Thoracic aorta (tissue), 2 donors: ENCODE measurements at places on chromosomes 7 and 10. TPM values are rescaled to one million over a fixed set of nuclear protein-coding genes. Genes with fewer than 3 reads are reported as not detected.

Gene CRPPA
- total RNA-seq = 2.1 TPM

Gene OR13A1
- total RNA-seq = not detected

Gene CTTNBP2
- 12.0 TPM for total RNA-seq

Gene KEL
- not detected for total RNA-seq

Gene WDR86
- 8.5 TPM for total RNA-seq

Gene NANOS1
- 5.4 TPM for total RNA-seq

Gene NUTM2E
- not detected for total RNA-seq

Gene C7orf57
- total RNA-seq = not detected

Gene SPDYE18
- total RNA-seq = not detected

DNA sequence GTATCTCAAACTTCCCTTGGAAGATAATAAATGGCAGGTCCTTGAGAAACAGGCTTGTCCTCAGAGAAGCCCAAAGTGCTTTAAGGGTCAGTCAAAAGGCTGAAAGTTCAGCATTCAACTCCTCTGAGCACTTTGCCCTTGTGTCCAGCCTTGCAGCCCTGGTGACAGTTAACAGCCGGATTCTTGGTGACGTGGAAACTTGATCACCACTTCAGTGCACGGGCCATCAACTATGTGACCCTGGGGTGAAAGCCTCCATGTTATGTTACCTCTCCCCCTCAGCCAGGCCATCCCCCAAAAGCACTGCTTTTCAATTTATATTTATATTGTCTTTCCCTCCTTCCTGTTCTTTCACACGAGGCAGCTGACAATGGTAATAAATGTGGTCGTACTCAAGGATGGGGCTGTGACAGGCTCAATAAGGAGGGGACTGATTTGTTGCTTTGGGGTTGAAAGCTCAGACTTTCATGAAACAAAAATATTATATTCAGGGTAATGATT is 164.0 kb upstream of the NRP1 start:
- no peak for DNase-seq

- no peak for DNase-seq
Observed at GRCh38 chr7:146591976-146592375, 475.4 kb downstream of the CNTNAP2 start.

DNA sequence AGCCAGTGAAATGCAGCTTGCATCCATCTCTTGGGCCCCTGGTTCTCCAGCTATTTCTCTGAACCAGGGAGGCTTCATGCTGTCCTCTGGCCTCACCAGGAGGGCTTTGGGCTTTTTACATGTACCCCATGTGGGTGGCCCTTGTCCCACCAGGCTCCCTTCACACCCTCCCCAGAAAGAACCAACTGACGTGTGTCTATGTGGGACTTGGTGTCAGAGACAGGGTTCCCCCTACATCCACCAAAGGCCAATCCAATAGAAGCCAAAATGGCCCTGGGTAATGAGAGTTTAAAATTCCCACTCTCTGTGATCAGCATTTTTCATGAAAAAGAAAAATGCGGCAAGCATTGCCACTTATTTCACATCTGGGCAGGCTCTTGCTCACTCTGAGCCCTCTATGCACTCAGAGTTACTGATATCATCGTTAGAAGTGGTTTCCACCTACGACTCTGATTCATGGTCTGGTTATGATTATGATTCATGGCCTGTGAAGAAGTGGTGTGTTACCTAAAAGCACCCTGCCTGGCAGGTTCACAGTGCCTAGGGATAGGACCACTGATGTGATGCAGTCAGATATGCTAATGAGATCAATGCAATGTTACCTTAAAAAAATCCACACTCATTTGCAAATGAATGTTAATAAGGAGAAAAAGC is 133.5 kb downstream of the BUB3 start:
- DNase-seq = no peak

DNA sequence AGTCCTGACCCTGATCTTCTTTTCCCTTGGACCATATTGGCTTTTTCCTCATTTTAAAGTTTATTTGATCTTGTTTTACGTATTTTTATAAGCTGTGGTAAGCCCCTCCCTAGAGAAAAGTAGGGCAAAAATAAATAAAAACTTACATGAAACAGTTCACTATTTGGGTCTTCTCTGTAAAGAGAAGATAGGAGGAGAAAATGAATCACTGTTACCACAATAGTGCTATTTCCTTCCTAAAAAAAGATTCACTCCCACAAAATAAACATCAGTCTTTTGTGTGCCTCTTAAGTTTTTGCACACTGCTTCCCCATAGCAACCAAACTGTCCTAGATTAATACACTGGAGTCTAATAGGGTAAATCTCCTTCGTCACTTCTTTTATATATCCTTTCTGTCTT is 1.4 kb upstream of the SVIL start:
- DNase-seq = no peak

DNA sequence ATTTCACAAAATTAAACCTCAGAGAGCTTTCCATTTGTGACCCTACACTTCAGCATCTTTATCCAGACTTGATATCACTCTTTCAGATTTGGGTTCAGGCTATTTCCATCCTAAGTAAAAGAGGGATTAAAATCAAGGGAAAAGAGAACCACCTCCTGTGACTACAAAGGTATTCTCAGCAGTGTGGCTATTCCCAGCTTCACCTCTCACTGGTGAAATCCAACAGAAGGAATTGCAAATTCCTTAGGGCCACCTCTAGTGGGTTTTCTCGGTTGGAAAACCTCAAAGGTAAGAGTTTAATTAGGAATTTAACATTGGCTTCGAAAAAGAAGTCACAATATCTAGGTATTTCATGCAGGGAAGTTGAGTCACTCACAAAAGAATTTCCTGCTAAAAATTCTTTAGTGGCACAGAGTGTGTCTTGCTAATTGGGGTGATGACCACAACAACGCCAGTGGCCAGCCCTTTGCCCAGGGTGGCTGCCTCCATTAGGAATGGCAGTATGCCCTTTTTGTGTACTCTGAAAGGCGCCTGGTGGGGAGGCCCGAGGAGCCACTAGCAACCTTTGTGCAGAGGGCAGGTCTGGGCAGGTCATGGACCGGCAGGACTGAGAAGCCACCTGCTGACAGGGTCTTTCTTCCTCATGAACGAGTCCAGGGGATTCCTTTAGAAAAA is 52.2 kb downstream of the SEM1 start:
- DNase-seq = no peak

GRCh38 chr10:131860806-131861440 is 39.9 kb upstream of the PPP2R2D start:
- no peak for DNase-seq

DNA sequence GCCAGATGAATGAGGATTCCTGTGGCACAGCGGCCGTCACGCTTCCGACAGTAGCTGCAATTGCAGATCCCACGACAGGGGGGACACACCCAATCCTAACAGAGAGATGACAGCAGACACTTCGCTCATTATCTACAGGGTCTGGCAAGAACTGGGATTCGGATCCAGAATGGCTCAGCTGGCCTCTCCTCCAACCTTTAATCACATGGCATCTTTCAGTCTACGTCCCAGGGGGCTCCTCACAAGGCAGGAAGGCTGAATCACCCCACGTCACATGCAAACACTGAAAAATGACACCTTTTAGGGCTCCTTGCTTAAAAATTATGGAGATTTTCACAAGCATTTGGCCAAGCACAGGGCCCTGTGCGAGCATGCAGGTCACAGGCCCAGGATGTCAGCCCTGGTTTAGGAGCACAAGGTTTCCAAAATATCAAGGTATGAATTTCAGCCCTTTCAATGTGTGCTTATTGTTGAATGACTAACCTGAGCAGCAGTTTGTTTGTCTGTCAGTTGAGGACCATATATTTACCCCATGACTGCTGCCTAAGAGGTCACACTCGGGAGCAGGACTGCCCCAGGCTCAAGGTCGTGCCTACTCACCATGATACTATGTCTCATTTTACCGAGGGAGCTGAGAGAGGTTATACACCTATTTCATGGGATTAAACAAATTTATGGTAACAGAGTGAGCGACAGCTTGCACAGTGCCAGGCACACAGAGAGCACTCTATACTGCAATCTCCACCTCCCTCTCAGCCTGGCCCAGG is 42.5 kb downstream of the CDCA7L start:
- no peak for DNase-seq

DNA sequence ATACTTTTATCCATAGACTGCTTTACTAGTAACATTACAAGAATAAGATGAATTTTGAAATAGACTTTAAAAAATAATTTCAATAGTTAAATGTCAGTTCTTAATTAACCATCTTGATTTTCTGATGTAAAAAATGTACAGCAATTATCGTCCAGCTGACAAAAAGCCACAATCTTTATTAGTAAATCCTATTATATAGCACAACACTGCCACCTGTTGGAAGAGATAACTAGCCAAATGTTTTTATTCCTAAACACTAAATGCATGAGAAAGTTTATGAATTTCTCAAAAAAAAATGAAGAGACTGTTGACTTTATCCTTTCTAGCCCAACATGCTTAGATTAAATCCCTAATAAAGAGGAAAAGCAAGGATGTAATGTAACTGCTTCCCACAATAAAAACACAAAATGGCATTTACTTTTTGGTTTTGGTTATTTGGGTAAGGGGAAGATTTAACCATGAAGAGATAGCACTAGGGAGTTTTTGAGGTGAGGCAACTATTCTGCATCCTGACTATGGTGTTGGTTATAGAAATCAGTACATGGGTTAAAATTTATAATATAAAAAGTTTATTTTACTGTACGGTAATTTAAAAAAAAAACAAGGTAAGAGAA is 8.0 kb downstream of the COA1 start:
- DNase-seq = no peak

GRCh38 chr10:32927750-32928149 is 30.3 kb downstream of the ITGB1 start:
- no peak for DNase-seq

- DNase-seq = peak; percentile 52
Observed at GRCh38 chr7:151085691-151086620, at the start of gene AGAP3. TSS of gene AGAP3 (plus strand) at chr7:151086475. CDS start at chr7:151086742, 267 bp downstream.

GRCh38 chr10:124653811-124654651 is 90.1 kb downstream of the FAM53B start:
- DNase-seq = no peak

- DNase-seq = no peak
Observed at GRCh38 chr10:77253556-77254064, 384.0 kb downstream of the KCNMA1 start.

GRCh38 chr7:33210958-33211357 is 81.6 kb downstream of the BBS9 start:
- no peak for DNase-seq

DNA sequence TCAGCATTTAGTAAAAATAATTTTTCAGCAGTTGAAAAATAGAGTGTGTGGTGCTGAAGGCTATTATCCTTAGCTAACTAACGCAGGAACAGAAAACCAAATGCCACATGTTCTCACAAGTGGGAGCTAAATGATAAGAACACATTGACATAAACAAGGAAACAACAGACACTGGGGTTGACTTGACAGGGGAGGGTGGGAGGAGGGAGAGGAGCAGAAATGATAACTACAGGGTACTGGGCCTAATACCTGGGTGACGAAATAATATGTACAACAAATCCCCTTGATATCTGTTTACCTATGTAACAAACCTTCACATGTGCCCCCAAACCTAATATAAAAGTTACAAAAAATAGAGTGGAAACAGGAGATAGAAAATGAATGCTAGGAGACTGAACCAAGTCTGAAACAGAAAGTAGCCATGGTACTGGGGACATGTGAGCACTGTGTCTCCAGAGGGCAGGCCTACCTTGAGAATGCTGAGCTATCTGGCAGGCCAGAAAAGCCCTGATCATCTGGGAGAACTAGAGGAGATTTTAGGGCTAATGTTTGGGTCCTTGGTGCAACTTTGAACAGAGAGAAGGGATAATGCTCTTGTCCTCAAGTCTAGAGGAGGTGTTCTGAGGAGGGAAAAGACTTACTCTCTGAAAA is 4.7 kb upstream of the EFCAB10 start:
- DNase-seq = no peak

DNA sequence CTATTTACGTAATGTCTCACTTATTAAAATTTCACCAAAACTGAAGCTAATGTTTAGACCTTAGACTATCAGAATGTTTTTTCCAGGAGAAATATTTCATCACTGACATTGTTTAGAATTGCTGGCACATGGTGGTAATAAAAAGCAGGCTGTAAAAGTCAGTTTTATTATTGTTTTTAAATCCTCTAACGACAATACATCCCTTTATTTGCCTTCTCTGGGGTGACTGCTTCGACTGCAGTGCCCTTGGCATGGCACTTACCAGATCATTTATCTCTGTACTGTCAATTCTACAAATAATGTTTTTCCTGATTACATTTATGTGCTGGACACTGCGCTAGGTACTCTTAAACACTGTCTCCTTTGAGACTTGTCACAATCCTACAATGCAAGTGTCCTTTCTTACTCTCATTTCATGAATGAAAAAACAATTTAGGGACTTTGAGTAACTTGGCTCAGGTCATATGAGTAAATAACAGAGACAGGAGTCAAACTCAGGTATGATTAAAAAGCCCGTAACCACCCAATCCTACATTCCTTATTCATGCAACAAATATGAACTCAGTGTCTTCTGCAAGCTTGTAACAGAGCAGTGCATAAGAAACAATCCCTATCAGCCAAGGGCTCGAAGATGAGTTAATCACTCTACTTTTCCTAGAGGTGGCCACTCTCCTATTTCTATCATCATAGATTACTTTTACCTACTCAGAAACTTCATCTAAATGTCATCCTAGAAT is 5.6 kb upstream of the ING3 start:
- DNase-seq = no peak

GRCh38 chr10:123614888-123615287 is 51.3 kb upstream of the GPR26 start:
- DNase-seq = no peak

DNA sequence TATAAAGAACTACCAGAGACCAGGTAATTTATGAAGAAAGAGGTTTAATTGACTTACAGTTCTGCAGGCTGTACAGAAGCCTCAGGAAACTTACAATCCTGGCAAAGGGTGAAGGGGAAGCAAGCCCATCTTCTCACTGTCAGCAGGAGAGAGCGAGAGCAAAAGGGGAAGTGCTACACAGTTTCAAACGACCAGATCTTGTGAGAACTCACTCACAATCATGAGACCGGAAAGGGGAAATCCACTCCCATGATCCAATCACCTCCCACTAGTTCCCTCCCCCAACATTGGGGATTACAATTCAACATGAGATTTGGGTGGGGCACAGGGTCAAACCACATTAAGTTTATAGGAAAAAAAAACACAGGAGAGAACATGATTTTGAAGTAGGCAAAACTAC is 222.1 kb upstream of the SHH start:
- DNase-seq = no peak

- DNase-seq = no peak
Observed at GRCh38 chr7:101108330-101108857, 18.5 kb upstream of the SERPINE1 start.

DNA sequence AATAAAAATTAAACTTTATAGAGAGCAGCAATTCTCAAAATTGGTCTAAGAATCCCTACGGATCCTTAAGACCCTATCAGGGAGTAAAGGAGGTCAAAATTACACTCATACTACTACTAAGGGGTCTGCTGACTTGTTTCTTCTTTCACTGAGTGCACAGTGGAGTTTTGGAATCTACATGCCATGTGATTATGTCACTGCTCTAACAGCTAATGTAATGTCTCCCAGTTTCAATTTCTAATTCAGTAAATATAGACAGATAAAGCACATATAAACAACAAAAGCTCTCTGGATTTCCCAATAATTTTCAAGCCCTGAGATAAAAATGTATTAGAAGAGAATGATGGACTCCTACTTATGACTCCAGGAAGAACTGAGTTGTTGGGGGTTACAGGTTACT is 74.6 kb downstream of the WAPL start:
- DNase-seq = no peak
